Epithelial cell of esophagus (primary cell): ENCODE measurements at places on chromosomes 6 and 20.

- DNase-seq: no peak
Measured at GRCh38 chr20:57913156-57913930, 203.5 kb upstream of the PMEPA1 start.

DNA sequence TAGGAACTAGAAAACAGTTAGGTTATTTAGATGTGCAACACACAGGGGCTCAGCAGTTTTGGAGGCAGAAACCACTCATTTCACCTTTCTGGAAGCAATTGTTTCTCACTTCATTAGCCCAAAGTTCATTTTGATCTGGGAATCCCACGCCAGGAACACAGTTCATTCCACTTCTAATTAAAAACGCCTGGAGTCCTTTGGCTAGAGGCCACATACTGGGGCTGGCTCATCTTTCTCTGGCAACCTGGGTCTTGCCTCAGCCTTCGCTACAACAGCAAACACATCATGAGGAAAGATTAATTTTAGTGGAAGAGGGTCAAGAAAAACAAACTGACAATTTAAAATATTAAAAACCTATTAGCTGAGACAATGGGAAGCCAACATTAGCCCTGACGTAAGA, 69.7 kb downstream of the RFPL4B start:
- no peak for DNase-seq

GRCh38 chr20:59625214-59625922, 21.0 kb downstream of the PHACTR3 start:
- no peak for DNase-seq

DNA sequence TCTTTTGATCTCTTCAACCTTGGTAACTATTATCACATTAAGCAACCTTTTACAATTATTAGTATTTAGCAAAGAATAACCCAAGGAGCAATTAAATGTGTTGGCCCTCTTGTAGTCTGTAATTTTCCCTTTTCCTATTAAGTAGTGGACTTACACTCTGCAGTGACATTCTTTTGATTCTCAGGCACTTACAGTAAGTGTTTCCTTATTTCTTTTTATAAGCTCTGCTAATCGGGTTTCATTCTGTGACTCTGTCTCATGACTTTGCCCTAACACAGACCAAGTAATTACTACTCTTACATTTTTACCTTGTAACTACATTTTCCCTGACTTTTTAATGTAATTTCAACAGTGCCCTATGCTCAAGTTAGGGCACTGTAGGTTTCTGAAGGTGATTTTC, 104.0 kb upstream of the EPHA7 start:
- no peak for DNase-seq

DNA sequence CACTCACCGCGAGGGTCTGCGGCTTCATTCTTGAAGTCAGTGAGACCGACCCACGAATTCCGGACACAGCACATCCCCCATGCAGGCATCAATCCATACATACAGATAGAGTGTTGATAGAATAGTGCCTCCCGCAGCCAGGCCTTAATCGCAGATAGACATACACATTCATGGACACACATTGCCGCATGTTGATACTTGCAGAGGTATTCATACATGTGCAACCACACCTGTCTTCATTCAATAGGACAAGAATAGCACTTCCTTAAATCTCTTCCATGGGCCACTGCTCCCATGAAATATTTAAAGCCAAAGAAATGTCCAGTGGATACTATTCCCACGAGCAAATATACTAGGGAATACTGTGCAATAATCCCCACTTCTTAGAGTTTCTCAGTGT, 170.5 kb downstream of the FRK start:
- peak; percentile 72 for DNase-seq
